Regular cardiac myocyte (primary cell): ENCODE measurements at places on chromosomes 5 and 9. TPM values are rescaled to one million over a fixed set of nuclear protein-coding genes. Genes with fewer than 3 reads are reported as not detected.

MPDZ gene
- total RNA-seq, result 61.2 and 86.0 TPM in 2 replicates

ARHGEF28 gene
- total RNA-seq, result 23.8 and 51.9 TPM in 2 replicates

LEAP2 gene
- total RNA-seq, result under 0.01 and 0.28 TPM in 2 replicates

GOLPH3 gene
- 84.0 and 102 TPM in 2 replicates for total RNA-seq

ISOC1 gene
- total RNA-seq, result 20.0 and 32.6 TPM in 2 replicates

SAPCD2 gene
- 0.85 and 10.4 TPM in 2 replicates for total RNA-seq

TNC gene
- 35.2 and 51.6 TPM in 2 replicates for total RNA-seq

SOX30 gene
- under 0.01 TPM in 1 of 2 replicates, not detected in the other for total RNA-seq
